ENCODE measurements at places on chromosomes 4 and X. TPM values are rescaled to one million over a fixed set of nuclear protein-coding genes. Genes with fewer than 3 reads are reported as not detected.

DNA sequence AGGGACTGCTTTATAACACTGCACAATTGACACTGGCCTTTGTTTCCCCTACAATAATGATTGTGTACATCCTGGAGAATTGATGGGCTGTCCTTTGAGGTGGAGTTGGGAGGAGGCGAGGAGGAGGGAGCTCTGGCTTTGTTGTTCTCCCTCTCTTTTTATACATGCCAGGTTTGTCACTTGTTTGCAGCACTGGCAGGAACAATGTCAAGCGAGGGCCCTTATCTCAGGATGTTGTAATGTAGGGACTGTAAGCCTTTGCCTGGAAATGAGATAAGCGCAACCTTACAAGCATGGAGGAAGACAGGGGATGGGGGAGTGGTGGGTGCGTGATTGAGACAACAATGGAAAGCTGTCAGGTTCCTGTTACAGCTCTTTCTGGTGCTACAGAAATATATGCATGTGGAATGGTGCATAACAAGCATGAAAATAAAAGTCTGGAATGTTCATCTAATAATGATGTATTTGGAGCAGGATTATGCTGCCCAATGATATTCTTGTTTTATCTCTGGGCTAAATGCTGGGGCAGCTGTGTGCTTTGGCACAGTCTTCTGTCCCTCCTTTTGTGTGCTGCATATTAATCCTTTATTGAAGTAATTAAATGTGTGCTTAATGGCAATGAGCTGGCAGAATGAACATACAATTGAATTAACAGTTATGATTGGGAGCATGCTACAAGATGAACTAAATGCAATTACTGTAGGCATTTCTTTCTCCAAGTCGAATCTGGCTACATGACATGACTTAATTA, 294.4 kb downstream of the GPAT3 start:
- DNase-seq = no peak

Gene TEX13B
- not detected for total RNA-seq

Gene PNMA6F
- not detected for total RNA-seq

Gene AP1S2
- total RNA-seq = 63.4 TPM

Data from left lung (tissue), 14 donors.